ENCODE measurements at places on chromosomes 3 and 15. TPM values are rescaled to one million over a fixed set of nuclear protein-coding genes. Genes with fewer than 3 reads are reported as not detected.

Gene XCR1
- total RNA-seq: not detected

Gene LRRC2
- total RNA-seq: 0.12 TPM

Gene COL6A5
- not detected for total RNA-seq

Gene CPN2
- 0.10 TPM for total RNA-seq

Gene EPHA3
- total RNA-seq: 0.20 TPM

Gene DLEC1
- not detected for total RNA-seq

Gene LMOD3
- total RNA-seq: not detected

Gene LXN
- 13.6 TPM for total RNA-seq

Gene SH3GL3
- total RNA-seq: 0.24 TPM

Gene HESX1
- 1.9 TPM for total RNA-seq

Gene SLC7A14
- total RNA-seq: 0.12 TPM

- DNase-seq: no peak
Observed at GRCh38 chr15:44654858-44655257, 8.6 kb downstream of the SPG11 start.

DNA sequence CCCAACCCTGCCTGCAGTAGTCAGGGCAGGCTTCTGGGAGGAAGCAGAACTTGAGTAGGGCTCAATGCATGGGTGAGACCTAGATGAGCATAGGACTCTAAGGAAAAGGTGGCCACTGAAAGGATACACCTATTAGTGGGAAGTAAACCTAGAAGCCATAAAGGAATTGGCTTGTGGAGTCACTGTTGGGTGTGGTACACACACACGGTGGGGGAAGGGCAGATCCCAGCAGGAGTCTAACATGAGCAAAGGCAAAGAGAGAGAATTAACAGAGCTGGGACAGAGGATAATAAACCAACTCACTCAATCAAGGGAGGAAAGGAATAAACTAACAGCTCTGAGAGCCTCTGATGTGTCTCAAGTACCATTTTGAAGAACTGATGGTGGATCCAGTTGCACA, 23.1 kb downstream of the DAPK2 start:
- DNase-seq: no peak

- peak; percentile 55 for DNase-seq
Observed at GRCh38 chr3:58630076-58630709, 36.4 kb downstream of the FAM3D start.

GRCh38 chr3:2958551-2958950, 151.6 kb downstream of the IL5RA start:
- DNase-seq: no peak

DNA sequence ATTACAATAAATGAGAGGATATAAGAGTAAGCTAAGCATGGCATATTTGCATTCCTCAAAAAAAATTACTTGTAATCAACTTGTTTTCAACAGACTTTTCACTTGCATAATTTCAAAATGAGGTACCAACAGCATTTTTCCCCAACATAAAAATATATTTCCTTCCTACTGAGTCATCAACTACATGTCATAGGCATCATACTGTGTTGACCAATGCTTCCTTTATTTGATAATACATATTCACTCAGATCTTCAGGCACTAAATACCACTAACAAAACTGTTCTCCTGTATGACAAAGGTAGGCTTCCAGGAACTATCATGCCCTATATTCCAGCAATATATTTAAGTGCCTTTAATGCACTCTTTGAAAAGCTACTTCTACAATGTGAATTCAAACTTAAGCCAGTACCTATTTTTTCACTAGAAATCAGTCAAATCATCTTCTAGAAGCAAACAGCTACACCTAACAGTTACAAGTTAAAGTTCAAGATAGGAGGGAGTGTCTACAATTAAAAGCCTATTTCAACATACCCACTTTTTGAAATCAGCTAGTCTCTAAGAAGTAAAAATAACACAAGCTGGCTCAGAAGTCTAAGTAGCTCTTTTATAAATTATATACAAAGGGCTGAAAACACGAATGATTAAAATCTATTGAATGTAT, 11.3 kb downstream of the ADAM10 start:
- DNase-seq: no peak

- no peak for DNase-seq
Observed at GRCh38 chr3:179676081-179676480, 23.2 kb downstream of the USP13 start.

GRCh38 chr3:22098021-22098420, 347.0 kb upstream of the ZNF385D start:
- DNase-seq: no peak

GRCh38 chr3:179324270-179324754, 1.5 kb downstream of the ZNF639 start:
- peak; percentile 20 for DNase-seq

GRCh38 chr15:93417631-93418030, 328.6 kb upstream of the RGMA start:
- no peak for DNase-seq

GRCh38 chr15:65960586-65960985, 91.3 kb downstream of the RAB11A start:
- no peak for DNase-seq

GRCh38 chr3:11482021-11482420, 161.7 kb downstream of the VGLL4 start:
- DNase-seq: no peak

- DNase-seq: no peak
Observed at GRCh38 chr3:138875096-138875753, 40.5 kb upstream of the PIK3CB start.

GRCh38 chr3:89186456-89186855, 79.0 kb downstream of the EPHA3 start:
- no peak for DNase-seq

- no peak for DNase-seq
Observed at GRCh38 chr3:187072511-187072910, 66.8 kb downstream of the RPL39L start.

- peak; percentile 20 for DNase-seq
Observed at GRCh38 chr15:90037961-90038631, 37.0 kb downstream of the ZNF710 start.

DNA sequence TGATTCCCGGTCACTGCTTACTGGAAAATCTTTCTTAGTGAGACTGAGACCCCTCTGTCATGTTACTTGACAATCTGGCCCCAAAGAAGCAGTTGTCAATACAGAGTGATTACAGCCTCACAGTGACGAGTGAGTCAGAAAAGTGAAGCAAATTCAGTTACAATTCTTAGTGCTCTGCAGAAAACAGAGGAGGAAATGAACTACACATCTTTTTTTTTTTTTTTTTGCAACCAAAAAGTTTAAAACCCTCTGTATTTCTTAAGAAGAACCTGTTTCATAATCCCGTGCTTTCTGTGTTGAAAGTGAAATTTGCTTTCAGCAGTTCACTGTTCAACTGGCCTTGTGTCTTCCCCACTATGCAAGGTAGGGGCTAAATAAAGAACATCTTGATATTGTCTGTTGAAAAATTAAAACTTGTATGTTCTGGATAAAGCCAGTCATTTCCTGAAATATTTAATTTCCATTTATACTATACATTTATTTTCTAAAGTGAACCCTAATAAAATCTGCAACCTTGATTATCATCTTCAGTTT, 1.9 kb downstream of the AQP9 start:
- DNase-seq: no peak

DNA sequence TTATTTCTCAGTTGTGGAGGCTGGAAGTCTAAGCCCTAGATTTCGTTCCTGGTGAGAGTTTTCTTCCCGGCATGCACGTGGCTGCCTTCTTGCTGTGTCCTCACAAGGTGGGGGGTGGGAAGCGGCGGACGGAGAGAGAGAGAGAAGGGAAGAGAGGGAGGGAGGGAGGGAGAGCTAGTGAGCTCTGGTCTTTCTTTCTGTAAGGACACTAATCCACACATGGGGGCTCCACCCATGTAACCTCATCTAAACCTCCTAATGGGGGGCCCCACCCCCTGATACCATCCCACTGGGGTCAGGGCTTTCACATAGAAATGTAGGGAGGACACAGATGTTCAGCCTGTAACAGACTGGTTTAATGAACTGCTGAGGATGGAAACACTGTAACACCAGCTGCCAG, 7.3 kb downstream of the FBLN2 start:
- peak; percentile 62 for DNase-seq

DNA sequence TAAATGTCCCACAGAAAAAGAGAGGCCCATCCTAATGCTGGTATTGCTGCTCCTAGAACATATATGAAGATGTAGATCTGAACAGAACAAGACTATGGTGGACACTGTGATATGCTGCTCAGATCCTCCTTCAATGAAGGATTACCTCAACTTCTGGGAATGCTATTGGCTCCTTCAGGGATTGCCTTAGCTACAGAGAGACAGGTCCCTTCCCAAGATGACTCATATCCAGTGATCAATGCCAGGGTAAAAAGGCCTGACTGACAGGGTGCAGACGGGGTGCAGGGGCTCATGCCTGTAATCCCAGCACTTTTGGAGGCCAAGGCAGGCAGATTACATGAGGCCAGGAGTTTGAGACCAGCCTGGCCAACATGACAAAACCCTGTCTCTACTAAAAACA, 20.5 kb upstream of the STAG1 start:
- DNase-seq: peak; percentile 29

DNA sequence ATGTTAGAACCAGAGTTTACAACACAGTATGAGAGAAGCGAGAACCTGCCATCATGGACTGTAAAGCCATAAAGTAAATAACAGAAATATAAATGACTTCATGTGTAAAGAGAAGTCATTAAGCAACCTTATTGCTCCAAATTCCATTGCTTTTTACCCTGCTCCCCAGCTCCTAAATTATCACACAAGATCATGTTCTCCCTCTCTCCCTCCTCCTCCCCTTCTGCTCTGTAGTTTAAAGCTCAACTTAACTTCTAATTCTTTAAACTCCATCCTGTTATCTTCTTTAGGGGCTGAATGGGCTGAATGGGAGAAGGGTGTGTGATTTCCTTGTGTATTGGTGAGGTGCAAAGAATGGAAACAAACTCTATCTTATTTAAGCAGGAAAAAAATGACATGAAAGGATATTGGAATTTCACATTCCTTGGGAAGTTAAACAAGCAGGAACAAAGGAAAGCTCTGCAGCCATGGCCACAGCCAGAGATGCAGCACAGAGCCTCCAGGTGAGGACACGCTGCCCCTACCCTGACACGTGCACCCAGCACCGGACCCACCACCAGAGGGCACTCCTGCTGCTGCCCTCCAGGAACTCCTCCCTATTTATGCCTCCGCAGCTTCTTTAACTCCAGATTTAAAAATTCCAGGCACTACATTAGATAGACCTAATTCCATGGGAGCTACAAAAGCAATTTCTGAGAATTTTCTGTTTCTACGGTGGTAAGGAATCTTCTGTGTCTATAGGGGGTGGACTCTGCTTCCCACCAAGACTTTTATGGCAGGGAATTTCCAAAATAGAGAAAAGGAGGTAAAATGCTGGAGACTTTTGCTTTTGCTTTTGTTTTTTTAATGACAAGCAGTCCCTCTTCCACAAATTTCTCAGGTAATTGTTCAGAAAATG, 76.9 kb upstream of the ABI3BP start:
- DNase-seq: peak; percentile 31

DNA sequence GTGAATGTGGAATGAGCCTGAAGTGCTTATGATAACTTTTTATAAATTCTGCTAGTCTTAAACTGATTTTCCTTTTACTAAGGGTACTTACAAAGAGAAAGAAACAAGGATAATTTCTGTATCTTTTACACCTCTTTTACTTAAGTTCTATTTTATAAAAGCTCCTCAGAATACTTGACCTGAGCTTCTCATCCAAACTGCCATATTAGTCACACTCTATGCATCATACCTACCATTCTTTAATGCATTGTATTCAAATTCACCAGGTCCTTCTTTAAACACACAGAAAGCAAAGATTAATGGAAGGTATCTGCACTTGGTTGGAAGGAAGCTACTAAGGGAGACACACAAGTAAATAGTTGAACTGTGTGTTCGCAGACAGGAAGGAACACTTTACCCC, 1.6 kb upstream of the TOPAZ1 start:
- DNase-seq: no peak

DNA sequence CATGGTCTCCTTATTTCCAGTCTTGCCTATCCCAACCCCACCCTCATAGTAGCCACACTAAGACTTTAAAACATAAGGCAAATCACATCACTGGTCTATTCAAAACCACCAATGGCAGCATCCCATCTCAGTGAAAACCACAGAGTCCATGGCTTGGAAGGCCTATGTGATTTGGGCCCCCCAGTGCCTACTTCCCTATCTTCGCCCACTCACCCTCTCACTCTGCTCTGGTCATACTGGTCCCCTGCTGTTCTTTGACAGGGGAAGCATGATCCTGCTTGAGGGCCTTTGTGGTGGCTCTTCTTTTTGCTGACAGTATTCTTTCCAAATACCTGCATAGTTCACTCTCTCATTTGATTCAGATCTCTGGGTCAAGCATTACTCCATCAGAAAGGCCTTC, 3.3 kb downstream of the GTF2A2 start:
- no peak for DNase-seq

GRCh38 chr3:132448216-132448961, 31.1 kb downstream of the DNAJC13 start:
- DNase-seq: no peak

- DNase-seq: no peak
Observed at GRCh38 chr3:117681619-117682018, 972.0 kb downstream of the TUSC7 start.

DNA sequence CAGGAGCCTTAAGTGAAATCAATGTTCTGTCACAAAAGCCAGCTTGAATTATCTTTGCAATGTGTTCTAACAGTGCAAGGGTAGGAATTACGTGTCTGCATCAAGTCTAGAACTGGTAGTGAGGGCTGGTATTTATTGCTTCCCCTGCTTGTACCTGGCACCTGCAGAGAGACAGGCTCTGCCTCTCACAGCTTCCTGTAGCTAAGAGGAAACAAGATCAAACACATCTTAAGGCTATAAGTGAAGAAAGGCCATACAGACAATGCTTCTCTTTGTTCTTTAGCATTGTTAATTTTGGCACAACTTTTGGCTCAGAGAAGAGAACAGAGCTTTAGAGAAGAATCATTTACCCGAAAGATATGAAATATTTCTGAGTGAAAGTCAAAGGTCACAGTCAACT, 479.9 kb downstream of the GRM7 start:
- no peak for DNase-seq

DNA sequence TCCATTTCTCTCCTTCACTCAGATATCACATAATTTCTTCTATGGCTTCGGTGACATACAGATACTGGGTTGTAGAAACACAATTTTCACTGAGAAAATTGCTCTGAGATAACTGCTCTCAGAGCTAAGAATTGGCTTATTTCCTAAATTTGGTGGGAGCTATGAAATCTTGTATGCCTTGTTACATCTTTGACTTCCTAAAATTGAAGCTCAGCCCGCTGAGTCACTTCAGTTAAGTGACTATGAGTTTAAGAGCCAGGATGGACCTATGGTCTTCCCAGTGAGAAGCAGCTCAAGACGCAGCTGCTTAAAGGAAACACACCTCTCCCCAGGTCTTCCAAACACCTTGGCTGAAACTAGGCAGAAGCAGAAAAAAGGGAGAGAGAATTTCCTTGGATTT, 56.4 kb downstream of the EFHB start:
- no peak for DNase-seq

GRCh38 chr3:59558906-59559720, 509.3 kb upstream of the CFAP20DC start:
- no peak for DNase-seq

GRCh38 chr15:53978253-53978906, at the start of gene UNC13C:
TSS of gene UNC13C (plus strand) at chr15:53978441. CDS start at chr15:54012904, 34,463 bp downstream.
- no peak for DNase-seq

DNA sequence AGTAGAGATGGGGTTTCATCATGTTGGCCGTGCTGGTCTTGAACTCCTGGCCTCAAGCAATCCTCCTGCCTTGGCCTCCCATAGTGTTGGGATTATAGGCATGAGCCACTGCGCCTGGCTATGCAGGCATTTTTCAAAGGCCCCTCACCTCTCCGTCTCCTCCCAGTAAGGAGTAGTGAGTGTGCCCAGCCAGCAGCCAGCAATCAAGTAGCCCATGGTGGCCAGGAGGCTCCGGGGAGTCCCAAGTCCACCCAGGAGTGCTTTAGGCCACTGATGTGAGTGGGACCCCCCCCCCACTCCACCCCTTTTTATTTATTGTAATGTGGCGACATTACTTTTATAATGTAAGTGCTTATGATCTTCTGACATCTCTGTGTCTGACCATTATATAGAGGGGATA, 8.1 kb downstream of the ISG20 start:
- DNase-seq: no peak
